ENCODE measurements at places on chromosomes 11 and 22. TPM values are rescaled to one million over a fixed set of nuclear protein-coding genes. Genes with fewer than 3 reads are reported as not detected.

MAPK12 gene
- total RNA-seq: 2.3 TPM

YAP1 gene
- total RNA-seq: 17.6 TPM

PGA4 gene
- total RNA-seq: 0.33 TPM

MOGAT2 gene
- total RNA-seq: 1.0 TPM

ROBO4 gene
- 17.2 TPM for total RNA-seq

FAM180B gene
- not detected for total RNA-seq

CNIH2 gene
- total RNA-seq: not detected

KRTAP5-2 gene
- not detected for total RNA-seq

C1QTNF5 gene
- 4.4 TPM for total RNA-seq

WBP2NL gene
- 0.50 TPM for total RNA-seq

ST14 gene
- total RNA-seq: 2.8 TPM

C11orf97 gene
- total RNA-seq: not detected

ISX gene
- total RNA-seq: 2.7 TPM
